ENCODE measurements at places on chromosomes 13 and 19.

DNA sequence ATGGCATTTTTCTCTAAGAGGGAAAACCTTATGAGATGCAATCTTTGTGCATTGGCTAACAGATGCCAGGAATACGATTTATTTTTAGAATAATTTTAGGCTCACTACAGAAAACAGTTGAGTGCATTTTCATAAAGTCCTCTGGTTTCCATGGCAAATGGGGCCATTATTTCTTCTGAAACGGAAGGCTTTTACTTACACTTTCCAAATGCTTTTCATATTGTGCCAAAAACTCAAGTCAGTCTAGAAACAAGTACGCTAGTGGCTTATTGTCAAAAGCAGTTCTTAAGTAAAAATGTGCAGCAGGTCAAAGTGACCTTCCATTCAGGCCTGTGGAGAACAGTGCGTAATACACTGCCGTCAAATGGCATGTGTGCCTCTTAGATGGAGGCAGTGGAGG is 628.7 kb downstream of the EFNB2 start:
- no peak for DNase-seq

GRCh38 chr13:109213714-109214113 is 572.7 kb downstream of the IRS2 start:
- DNase-seq, result no peak

DNA sequence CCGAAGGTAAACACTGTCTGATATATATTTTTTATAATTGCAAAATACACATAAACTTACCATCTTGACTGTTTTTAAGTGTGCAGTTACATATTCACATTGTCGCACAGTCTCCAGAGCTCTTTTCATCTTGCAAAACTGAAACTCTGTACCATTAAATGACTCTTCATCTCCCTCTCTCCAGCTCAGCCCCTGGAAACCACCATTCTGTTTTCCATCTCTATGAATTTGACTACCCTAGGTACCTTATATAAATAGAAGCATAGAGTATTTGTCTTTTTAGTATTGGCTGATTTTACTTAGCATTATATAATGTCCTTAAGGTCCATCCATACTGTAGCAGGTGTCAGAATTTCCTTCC is 45.8 kb downstream of the LRCH1 start:
- DNase-seq, result no peak

GRCh38 chr13:37288057-37288720 is 182.7 kb upstream of the CSNK1A1L start:
- DNase-seq, result no peak

- DNase-seq, result no peak
Observed at GRCh38 chr13:20306039-20306438, 73.9 kb upstream of the GJB6 start.

- no peak for DNase-seq
Observed at GRCh38 chr19:48359123-48359522, 4.6 kb downstream of the TMEM143 start.
